Stimulated activated CD8-positive, alpha-beta memory T cell treated with anti-CD3 and anti-CD28 coated beads, Interleukin-7, amount 100 ng/mL, for 1 hour (primary cell): ENCODE measurements at places on chromosomes 7 and 10.

GRCh38 chr10:117226813-117227451 lies 14.0 kb upstream of the SLC18A2 start:
- DNase-seq, result no peak

GRCh38 chr10:92242910-92243671 lies 47.8 kb downstream of the CPEB3 start:
- DNase-seq, result no peak

- DNase-seq, result no peak
These were observed 11.3 kb upstream of the PHYH start for GRCh38 chr10:13311177-13311575.

DNA sequence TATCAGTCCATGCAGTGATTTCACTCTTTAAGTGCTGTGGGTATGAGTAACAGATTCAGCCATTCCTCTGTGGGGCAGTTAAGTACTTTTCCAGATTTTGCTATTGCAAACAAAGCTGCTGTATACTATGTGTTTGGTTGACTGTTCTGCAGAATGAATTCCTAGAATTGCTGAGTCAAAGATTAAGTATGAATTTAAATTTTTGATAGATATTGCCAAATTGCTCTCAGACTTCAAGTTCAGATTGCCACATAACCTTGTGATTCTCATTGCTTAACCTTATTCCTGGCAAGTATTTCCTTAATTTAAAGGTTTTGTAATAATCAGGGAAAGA lies 21.6 kb upstream of the SAR1A start:
- no peak for DNase-seq

DNA sequence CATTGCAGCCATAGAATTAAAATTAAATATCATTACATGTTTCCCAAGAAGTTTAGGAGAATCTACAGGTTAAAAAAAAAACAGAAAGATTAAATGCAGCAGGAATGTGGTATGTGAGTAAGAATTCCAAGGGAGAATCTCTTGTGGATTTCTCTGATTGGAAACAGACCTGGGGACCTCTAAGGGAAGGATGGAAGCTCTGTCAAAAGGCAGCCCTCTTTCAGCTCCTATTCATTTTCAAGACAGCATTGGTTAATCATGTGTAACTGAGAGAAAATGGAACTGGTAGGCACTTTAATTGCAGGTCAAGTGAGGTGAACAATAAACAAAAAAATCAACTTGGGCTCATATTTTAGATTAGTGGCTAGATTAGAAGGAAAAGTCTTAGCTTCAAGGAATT lies 81.4 kb upstream of the MTPN start:
- no peak for DNase-seq

- no peak for DNase-seq
These were observed 1.8 kb upstream of the DLX6 start for GRCh38 chr7:97003262-97004246.

- no peak for DNase-seq
These were observed 32.0 kb downstream of the FRA10AC1 start for GRCh38 chr10:93670372-93670771.

DNA sequence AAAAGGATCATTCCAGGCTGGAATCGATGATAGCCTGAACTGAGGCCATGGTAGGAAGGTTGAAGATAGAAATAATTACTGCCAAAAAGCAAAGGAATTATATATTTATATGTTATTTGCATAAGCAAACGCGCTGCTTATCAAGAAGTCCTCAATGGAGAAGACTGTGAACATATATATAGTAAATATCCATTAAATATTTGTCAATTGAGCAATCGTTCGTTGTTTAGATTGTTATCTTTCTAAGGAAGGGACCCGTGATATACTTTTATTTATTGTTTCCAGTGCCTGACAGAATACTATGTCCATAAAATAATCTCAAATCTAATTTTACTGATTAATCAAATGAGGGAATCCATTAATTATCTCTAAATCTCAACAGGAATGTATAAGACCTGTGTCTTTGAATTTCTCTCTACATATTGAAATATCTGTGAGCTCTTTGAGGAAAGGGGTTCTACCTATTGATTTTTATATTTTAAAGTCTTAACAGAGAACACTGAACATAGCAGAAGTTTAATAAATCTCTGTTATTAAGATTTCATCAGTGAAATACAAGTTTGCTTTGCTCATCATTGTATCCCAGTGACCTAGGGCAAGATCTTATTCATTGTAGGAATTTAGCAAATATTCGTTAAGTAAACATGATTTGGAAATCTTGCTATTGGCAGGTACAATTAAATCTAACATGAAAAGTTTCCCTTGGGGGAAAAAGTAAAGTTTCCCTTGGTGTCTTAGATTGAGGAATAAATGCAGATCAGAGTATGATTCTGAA lies 12.0 kb upstream of the HERC4 start:
- no peak for DNase-seq

DNA sequence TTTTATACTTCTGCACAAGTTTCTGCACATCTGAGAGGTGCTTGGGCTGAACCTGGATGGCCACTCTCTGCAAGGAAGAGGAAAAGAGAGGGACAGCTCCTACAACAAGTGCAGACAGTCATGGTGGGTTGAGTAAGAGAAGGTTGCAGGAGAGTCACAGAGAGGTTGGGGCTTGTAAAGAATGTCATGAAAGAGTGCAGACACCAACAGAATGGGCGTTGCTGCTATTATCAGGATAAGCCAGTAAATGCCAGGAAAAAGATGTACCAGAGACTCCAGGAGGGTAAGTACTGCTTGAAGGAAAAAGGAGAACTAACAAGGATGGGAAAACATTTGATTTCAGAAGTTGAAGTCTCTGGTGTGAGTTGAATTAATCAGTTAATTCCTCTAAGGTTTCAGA lies 77.8 kb upstream of the NRP1 start:
- DNase-seq, result no peak

DNA sequence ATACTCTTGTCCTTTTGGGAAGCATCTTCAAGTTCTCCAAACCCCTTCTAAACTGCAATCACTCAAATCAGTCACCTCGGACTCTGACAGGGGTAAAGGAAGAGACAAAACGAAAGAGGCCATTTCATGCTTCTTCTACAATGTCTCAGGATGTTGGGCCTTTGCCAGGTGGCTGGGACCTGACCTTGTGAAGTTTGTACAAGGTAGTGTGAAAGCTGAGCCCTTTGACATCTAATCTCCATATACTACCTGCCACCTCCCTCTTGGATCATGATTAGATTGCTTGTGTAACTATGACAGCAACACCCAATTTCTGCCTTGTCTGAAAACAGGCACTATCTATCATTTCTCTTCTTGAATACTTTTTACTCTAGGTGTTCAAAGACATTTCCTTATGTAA lies 35.1 kb upstream of the PDLIM1 start:
- no peak for DNase-seq

DNA sequence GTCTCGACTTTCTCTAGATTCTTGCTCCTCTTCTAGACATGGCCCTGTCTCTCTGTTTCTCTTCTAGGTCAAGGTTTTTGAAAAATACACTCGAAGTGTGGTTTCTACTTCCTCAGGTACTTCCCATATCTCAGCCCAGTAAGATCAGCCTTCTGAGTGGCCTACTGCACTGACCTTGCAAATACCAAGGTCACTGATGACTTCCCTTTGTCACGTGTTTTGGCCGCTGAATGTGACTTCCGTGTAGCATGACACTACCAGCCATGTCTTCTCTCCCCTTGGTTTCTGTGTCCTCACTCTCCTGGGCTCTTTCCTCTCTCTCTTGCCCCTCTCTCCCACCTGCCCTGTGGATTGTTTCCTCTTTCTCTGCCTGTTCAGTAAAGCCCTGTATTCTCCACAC lies 7.9 kb upstream of the WIPF3 start:
- no peak for DNase-seq

DNA sequence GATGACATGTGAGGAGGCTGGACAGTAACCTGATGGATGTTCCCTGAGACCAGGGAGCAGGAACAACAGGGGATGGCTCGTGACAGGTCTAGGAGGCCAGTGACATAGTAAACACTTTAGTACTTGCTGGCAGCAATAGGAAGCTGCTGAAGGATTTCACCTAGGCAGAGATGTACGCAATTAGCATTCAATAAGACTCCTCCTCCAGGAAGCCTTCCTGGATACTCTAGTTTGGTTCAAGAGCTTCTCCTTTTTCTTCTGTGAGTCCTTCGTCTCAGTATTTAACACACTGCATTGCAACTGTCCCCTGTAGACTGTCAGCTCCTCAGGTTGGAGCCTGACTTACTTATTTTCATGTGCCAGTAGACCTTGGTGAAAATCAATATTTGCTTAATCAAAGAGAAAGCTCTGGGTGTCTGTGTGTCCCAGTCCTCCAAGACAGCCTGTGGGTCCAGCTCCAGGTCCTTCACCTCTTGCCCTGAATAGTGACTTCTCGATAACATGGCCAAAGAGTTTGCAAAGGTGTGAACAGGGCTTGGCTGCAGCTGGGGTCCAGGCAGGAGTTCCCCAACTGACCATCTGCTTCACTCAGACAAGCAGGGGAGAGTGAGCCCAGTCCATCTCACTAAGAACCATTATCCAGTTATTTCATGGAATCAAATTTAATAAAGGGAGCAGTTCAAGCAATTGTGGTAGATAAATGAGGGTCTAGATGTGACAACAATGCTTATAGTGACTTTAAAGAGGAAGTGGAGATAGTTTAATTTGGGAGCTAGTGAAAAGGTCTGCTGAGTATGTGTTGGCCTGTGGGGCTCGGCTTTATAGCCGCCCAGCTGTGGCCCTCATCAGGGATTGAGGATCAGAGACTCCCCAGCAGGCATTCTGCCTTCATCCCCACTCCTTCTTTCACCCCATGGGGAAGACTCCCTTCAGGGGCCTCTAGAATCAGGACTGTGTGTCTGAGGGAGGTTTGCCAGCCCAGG lies 9.4 kb downstream of the TMEM273 start:
- no peak for DNase-seq

GRCh38 chr10:31383810-31384588 lies 65.0 kb downstream of the ZEB1 start:
- DNase-seq, result no peak

GRCh38 chr7:82319674-82320118 lies 123.9 kb downstream of the CACNA2D1 start:
- no peak for DNase-seq

DNA sequence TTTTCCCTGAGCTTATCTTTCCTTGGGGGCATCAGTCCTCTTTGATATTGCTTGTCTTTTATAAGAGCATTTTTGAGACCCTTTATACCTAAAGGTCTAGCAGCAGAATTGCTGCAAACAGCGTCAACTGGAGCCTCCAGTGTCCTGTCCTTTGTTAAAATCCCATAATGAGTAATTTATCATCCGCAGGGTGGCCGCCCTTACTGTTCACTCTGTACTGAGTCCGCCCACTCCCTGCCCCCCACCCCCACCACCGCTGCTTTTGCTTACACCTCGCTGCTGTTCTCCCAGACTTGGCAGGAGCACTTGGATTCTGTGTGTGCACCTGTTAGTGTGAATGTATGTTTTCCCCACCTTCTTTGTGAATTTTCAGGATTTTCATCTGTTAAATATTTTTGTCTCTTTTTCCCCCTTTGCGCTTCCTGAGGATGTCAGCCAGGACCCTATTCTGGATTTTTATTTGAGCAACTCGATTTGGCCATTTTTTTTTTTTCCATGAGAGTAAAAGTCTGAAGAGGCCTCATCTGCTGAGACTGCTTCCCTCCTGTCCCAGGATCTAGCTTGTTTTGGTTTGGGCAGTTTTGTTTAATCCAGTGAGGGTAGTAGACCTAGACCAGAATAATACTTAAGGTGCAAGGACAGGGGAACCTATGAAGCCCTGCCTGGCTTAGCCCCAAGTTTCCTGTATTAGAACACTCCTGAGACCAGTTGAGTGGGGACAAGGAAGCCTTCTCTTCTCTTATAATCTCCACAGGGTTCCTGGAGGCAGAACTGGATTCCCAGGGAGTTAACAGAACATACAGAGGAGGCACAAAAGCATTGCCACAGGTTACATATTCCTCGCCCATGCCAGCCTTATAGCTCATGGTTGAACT lies 8.2 kb downstream of the AGFG2 start:
- DNase-seq, result no peak

DNA sequence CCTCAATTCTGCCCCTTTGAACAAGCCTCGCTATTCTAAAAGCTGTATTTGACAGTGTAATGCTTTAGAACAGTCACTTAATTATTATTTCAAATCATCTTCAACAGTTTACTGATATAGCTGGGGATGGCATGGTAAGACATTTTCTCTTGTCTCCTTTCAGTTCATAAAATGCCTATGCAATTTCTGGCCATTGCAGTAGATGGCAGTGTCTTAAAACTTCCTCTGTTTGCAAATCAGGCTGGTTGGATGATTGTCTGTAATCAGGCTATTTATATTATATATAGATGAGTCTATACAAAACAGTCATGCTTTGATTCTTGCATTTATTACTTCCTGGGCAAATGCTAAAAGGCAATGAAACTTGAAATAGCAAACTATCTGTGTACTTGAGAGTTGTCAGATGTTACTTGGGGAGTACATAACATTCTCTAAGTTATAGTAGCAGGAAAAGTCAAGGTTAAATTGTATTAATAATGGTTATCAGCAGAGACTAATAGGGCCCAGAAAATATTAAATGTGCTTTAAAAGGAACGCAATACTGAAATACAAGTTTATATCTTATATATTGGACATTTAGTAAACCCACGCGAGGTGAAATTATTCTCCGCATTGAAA lies 55.5 kb upstream of the LHFPL3 start:
- no peak for DNase-seq

GRCh38 chr7:97305589-97305988 lies 188.1 kb downstream of the SDHAF3 start:
- no peak for DNase-seq

- DNase-seq, result no peak
These were observed 18.4 kb upstream of the KLF14 start for GRCh38 chr7:130752424-130752823.

DNA sequence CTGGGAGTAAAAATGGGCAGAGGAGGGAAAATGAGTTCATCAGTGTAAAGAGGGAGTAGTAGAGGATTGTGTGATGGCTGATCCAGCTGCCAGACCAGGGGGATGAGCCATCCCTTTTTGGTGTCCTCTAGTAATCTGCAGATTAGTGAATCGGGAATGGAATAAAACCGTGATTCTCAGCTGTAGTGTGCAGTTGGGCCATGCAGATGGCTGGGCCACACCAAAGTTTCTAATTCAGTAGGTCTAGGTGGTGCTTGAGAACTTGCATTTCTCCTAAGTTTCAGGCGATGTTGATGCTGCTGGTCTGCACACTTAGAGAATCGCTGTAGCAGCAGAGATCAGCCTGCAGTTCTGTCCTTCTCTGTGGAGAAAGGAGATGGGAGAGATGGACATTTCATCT lies 22.7 kb downstream of the PDCD11 start:
- no peak for DNase-seq
